Activated CD4-positive, alpha-beta memory T cell treated with anti-CD3 and anti-CD28 coated beads, Interleukin-2, amount 10 ng/mL, durations not matched to agents 7 days and 5 days (primary cell): ENCODE measurements at places on chromosomes 3 and 15. TPM values are rescaled to one million over a fixed set of nuclear protein-coding genes. Genes with fewer than 3 reads are reported as not detected.
A peak's percentile ranks its signal among the peaks of the same experiment; 100 is the strongest.

- peak overlapping the region; percentile 90 for H3K4me3 ChIP-seq
- H3K36me3 ChIP-seq, result peaks cover 2% of the 10 kb centered on the region
- H3K27me3 ChIP-seq, result peaks cover 43% of the 10 kb centered on the region
- H3K4me1 ChIP-seq, result peaks cover 52% of the 10 kb centered on the region
Measured at GRCh38 chr3:194687638-194688199, 2.0 kb downstream of the FAM43A start.

DNA sequence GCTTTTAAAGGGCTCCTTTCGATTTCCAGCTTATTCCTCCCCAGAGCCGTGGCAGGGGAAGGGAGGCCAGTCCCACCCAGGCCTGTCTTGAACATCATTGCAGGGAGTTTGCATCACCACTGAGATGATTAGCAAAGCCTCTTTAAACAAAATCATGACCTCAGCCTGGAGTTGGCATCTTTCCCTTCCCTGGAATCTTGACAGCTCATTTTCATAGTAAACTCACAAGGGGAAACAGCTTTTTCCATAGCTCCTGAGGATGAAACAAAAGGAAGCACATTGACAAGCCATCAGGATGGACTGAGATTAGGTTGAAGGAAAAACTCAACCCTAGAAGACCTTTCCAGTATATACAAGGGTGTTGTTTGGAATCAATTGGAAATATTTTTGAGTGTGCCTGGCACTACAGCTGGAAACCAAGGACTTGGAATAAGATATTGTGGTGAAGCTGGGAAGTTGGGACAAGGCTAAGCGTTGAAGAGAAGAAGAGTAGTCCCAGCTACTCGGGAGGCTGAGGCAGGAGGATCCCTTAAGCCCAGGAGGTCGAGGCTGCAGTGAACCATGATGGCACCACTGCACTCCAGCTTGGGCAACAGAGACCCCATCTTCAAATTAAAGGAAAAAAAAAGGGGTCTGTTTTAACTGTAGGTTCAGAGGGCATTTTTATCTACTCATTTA, 3.1 kb upstream of the LARP6 start:
- H3K36me3 ChIP-seq, result no peaks in the 10 kb centered on the region
- H3K4me1 ChIP-seq, result peaks cover 3% of the 10 kb centered on the region
- no peak overlapping the region for H3K27ac ChIP-seq
- DNase-seq, result no peak
- no peak overlapping the region for H3K4me3 ChIP-seq
- peaks cover 32% of the 10 kb centered on the region for H3K27me3 ChIP-seq

GRCh38 chr3:29936054-29936453, 655.2 kb downstream of the RBMS3 start:
- H3K4me3 ChIP-seq, result no peak overlapping the region
- peaks cover 3% of the 10 kb centered on the region for H3K4me1 ChIP-seq

The PPP1R14D gene
- total RNA-seq, result not detected

DNA sequence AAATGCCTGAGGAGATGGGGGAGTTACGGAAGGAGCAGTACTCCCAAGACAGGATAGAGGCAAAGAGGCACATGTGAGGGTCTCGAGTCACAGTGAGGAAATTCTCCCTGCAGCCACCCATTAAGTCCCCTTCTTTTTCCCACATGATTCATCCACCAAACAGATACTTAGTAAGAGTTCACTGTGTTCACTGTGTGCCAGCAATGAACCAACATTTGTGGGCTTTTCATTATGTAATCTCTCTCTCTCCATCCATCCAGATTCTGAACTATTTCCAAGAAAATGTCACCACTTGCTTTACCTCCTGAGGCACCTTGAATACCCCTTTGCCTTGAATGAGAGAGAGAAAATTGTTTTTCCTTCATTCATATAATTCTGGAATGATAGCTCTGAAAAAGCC, 24.6 kb upstream of the LRRFIP2 start:
- H3K36me3 ChIP-seq, result no peaks in the 10 kb centered on the region
- H3K4me3 ChIP-seq, result no peak overlapping the region
- no peak overlapping the region for H3K27ac ChIP-seq
- no peaks in the 10 kb centered on the region for H3K27me3 ChIP-seq
- no peak for DNase-seq
- H3K4me1 ChIP-seq, result no peaks in the 10 kb centered on the region
